ENCODE measurements at places on chromosomes 11 and 22. TPM values are rescaled to one million over a fixed set of nuclear protein-coding genes. Genes with fewer than 3 reads are reported as not detected.

DNA sequence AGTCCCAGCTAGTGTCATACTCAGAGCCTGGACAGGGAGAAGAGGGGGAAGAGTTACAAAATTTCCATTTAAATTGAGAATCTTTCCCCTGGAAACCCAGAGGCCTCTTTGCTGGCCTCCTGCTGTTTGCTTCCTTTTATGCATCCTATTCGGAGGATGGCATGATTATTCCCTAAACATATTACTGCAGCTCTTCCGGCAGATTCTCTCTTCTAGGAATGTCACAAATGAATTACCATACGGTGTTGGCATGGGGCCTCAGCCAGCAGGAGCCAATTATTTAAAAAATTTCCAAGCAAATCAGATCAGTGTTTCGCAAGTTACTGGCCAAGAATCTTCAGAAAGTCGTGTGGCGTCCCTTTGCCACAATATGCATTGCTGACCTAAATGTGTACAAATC lies 326.7 kb upstream of the NCAM1 start:
- no peaks in the 10 kb centered on the region for H3K36me3 ChIP-seq
- H3K27ac ChIP-seq = no peak overlapping the region
- no peaks in the 10 kb centered on the region for H3K4me1 ChIP-seq
- H3K27me3 ChIP-seq = peaks cover 44% of the 10 kb centered on the region

The RASD2 gene
- total RNA-seq = 0.07 TPM

DNA sequence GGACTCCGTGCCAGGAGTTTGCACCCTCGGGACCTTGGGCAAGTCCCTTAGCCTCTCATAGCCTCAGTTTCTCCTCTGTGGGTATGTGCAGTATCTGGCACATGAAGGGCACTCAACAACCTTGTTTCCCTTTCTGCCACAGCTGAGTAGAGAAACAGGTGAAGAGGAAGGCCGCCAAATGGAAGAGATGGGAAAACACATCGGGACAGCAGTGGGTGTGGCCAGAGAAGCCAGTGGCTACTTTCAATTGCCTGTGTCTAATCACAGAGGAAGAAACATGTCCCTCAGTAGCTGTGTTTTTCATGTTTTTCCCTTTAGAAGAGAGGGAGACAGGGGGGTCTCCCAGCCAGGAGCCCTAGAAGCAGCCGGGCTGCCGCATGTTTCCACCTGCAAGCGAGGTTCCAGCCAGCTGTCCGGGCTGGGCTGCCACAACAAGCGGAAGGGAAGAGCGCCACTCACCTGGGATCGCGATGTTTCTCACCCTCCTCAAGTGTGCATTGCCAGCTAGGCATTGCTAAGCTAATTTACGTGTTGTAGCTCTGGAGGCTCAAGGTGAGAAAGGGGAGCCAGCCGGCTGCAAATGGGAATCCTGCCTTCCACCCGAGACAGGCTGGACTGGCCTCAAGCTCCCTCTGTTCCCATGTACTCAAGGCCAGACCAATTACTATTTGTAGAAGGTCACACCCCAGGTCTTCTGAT lies 16.7 kb downstream of the ASPHD2 start:
- H3K36me3 ChIP-seq = no peaks in the 10 kb centered on the region
- H3K27me3 ChIP-seq = no peaks in the 10 kb centered on the region
- no peak overlapping the region for H3K4me3 ChIP-seq
- no peak overlapping the region for H3K27ac ChIP-seq
- H3K4me1 ChIP-seq = peaks cover 2% of the 10 kb centered on the region

- H3K36me3 ChIP-seq = no peaks in the 10 kb centered on the region
- no peak overlapping the region for H3K4me3 ChIP-seq
- H3K27ac ChIP-seq = peak overlapping the region; percentile 10
- peaks cover 56% of the 10 kb centered on the region for H3K4me1 ChIP-seq
Observed at GRCh38 chr11:12215181-12215593, 104.8 kb downstream of the MICAL2 start.

The FUT4 gene
- total RNA-seq = 6.6 TPM

DNA sequence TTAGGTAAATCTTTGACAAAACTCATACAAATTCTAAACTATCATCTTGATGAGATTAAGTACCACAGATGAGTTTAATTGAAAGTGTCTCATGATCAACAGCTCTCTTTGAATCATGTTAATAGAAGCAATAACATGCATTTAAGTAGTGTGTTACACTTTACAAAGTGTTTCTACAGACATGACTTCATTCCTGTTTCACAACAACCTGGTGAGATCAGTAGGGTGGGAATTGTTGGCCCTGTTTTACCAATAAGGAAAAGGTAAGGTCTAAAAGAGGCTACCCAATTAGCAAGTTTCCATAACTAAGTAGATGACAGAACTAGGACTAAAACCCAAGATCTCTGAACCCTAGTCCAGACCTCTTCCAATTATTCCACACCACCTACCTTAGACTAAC lies 12.7 kb upstream of the PRSS23 start:
- H3K27ac ChIP-seq = no peak overlapping the region
- H3K4me1 ChIP-seq = peaks cover 26% of the 10 kb centered on the region

GRCh38 chr11:8613036-8613435 lies 19.0 kb upstream of the STK33 start:
- no peak overlapping the region for H3K4me3 ChIP-seq
- DNase-seq = no peak
- H3K27ac ChIP-seq = no peak overlapping the region

DNA sequence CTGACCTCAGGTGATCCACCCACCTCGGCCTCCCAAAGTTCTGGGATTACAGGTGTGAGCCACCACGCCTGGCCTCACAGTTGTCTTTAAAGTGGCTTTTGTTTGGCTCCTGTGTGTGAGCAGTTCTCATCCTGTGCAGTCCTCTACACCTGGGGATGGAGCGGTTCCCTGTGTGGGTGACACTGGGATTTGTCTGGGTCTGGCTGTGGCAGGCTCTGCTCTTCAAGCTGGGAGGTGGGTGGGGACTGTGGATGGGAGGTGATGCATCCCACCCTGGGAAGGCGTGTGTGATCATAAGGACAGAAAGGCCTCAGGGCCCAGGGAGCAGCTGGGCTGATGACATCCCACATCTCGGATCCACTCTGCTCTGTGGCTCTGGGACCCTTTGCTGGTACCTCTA lies 1266.8 kb downstream of the BRD1 start:
- H3K36me3 ChIP-seq = no peaks in the 10 kb centered on the region
- H3K27me3 ChIP-seq = peaks cover 14% of the 10 kb centered on the region
- DNase-seq = no peak
- H3K4me3 ChIP-seq = no peak overlapping the region
- H3K27ac ChIP-seq = no peak overlapping the region

GRCh38 chr22:48661984-48662383 lies 1165.7 kb downstream of the BRD1 start:
- no peaks in the 10 kb centered on the region for H3K27me3 ChIP-seq
- H3K36me3 ChIP-seq = peaks cover 6% of the 10 kb centered on the region
- H3K4me3 ChIP-seq = no peak overlapping the region
- H3K27ac ChIP-seq = no peak overlapping the region
- DNase-seq = no peak

GRCh38 chr11:10666556-10667520 lies 26.7 kb downstream of the IRAG1 start:
- no peaks in the 10 kb centered on the region for H3K36me3 ChIP-seq
- no peak overlapping the region for H3K27ac ChIP-seq
- no peak overlapping the region for H3K4me3 ChIP-seq
- H3K4me1 ChIP-seq = peaks cover 32% of the 10 kb centered on the region
- H3K27me3 ChIP-seq = no peaks in the 10 kb centered on the region

The IGSF9B gene
- 9.4 TPM for total RNA-seq

- no peak for DNase-seq
- H3K4me3 ChIP-seq = peak within 1 kb of the TSS; percentile 96
- H3K4me1 ChIP-seq = peaks cover 24% of the 10 kb centered on the region
- H3K36me3 ChIP-seq = peaks cover 6% of the 10 kb centered on the region
- peak within 1 kb of the TSS; percentile 96 for H3K27ac ChIP-seq
- no peaks in the 10 kb centered on the region for H3K27me3 ChIP-seq
Observed at GRCh38 chr11:72224564-72225410, at the start of gene INPPL1. Gene INPPL1, plus strand, starts transcription at chr11:72224767. Its CDS starts 218 bp downstream, at chr11:72224985.

The HEPN1 gene
- total RNA-seq = not detected

The OR2D2 gene
- 0.53 TPM for total RNA-seq

GRCh38 chr11:59555601-59556114 lies 44.3 kb downstream of the OR4D9 start:
- peak overlapping the region; percentile 91 for H3K27ac ChIP-seq
- H3K36me3 ChIP-seq = peaks cover 2% of the 10 kb centered on the region
- peaks cover 44% of the 10 kb centered on the region for H3K27me3 ChIP-seq
- peak overlapping the region; percentile 70 for H3K4me3 ChIP-seq
- no peaks in the 10 kb centered on the region for H3K4me1 ChIP-seq

The PRRG4 gene
- 0.75 TPM for total RNA-seq

The TSGA10IP gene
- total RNA-seq = not detected

- H3K27ac ChIP-seq = peak overlapping the region; percentile 21
- H3K27me3 ChIP-seq = peaks cover 7% of the 10 kb centered on the region
- no peak overlapping the region for H3K4me3 ChIP-seq
- peaks cover 15% of the 10 kb centered on the region for H3K4me1 ChIP-seq
- H3K36me3 ChIP-seq = no peaks in the 10 kb centered on the region
Observed at GRCh38 chr11:45468267-45468856, 182.2 kb upstream of the SYT13 start.

DNA sequence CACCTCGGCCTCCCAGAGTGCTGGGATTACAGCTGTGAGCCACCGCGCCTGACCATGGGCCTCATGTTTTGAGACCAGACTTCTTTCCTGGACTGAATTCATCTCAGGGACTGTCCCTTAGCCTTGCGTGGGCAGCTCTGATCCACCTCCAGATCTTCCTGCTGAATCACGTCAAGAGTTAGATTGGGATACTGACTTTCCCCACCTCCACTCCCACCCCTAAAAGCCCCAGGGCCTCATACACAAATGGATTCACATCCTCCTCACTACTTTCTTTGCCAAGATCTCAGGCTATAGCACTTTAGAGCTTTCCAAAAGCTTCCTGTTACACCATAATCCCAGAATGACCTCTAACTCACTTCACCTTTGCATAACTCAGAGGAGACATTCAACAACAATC lies 12.1 kb downstream of the CCDC87 start:
- no peaks in the 10 kb centered on the region for H3K4me1 ChIP-seq
- peaks cover 19% of the 10 kb centered on the region for H3K27me3 ChIP-seq
- no peak overlapping the region for H3K4me3 ChIP-seq
- DNase-seq = no peak
- peaks cover 1% of the 10 kb centered on the region for H3K36me3 ChIP-seq
- H3K27ac ChIP-seq = no peak overlapping the region

DNA sequence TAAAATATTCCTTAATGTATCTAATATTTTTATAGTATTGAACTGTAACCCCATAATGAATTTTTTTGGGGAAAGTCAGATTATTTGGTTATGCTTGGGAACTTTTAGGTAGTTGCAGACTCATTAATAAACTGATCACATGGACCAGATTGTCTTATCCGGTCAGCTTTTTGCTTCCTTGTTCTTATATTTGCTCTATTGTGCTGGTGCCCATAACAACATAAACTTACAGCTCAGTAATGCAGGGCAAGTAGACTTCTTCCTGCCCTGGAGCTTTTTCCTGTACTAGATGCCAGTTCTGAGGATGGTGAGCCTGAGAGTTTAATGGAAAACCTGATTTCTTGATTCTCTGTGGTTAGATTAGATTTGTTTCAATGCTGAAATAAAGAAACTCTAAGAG lies 53.2 kb downstream of the MTMR3 start:
- no peaks in the 10 kb centered on the region for H3K27me3 ChIP-seq
- DNase-seq = no peak
- peaks cover 5% of the 10 kb centered on the region for H3K4me1 ChIP-seq

The MFRP gene
- not detected for total RNA-seq

DNA sequence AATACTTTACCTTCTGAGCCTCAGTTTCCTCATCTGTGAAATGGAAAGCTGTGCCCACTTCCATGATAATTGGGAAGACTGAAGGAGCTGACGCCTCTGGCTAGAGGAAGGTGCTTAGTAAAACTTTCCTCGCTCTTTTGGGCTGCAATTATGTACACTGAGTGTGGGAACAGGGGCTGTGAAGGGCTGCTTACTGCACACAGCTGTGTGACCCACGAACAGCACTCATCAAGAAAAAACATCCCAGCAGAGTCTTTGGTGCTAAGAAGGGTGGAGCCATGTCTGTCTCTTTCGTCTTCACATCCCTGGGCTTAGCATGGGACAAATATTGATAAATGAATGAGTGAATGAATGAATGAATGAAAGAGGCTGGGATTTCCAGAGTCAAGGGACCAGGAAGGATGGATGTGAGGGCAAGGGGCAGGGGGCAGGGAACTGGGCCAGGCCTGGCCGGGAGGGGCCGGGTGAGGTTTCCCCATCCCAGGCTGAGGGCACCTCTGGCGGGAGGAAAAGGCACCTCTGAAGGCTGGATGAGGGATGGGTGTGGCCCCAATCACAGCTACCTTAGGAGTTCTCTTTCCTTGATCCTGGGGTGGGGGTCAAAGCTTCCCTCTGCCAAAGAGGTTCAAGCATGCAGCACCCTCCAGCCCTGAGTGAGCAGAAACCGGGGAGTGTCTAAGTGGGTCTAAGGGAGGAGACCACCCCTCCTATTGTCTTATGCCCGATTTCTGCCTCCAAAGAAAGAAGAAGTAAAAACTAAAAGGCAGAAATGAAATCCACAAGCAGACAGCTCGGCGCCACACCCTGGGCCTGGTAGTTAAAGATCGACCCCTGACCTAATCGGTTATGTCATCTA lies 9.2 kb upstream of the CD5 start:
- DNase-seq = no peak
- no peak overlapping the region for H3K4me3 ChIP-seq

DNA sequence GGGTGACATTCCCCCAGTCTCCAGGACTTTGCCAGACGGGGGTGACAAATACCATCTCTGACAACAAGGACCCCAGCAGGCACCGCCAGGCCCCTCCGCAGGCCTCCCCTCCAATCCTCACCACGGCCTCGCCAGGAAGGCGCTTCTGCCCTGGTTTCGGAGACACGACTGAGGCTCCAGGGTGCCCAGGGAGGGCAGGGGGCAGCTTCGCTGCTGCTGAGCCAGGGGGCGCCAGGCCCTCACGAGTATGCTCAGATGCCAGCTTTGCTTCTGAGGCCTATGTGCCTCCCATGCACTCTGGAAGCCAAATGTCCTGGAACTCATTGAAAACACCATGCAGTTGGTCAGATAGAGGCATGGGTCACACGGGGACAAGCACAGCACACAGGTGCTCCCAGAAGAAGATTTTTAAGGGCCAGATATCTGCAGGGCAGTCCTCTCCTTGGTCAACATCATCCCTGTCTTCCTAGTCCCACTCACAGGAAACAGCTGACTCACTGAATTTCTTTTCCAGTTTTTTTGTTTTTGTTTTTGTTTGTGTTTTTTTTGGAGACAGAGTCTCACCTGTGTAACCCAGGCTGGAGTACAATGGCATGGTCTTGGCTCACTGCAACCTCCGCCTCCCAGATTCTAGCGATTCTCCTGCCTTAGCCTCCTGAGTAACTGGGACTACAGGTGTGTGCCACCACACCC lies 19.9 kb downstream of the BID start:
- H3K4me3 ChIP-seq = no peak overlapping the region
- no peak overlapping the region for H3K27ac ChIP-seq
- no peaks in the 10 kb centered on the region for H3K27me3 ChIP-seq
- H3K4me1 ChIP-seq = no peaks in the 10 kb centered on the region
- DNase-seq = no peak

DNA sequence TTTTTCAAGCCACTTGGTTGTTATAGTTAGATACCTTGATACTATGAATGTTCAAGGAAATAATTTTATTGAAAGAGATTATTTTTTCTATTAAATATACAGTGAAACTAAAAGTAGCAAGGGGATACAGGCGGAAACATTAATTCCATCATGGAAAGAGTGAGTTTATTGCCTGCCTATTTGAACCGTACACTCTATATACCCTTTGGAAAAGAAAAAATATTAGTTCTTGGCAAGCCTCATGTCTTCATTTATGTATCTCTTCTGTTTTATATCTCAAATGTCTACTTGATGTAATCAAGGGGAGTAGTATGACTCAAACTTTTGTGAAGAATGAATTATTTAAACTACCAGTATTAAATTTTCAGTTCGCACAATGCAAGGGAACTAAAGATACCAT lies 54.0 kb downstream of the GAS2 start:
- no peak overlapping the region for H3K4me3 ChIP-seq
- no peak for DNase-seq
- no peaks in the 10 kb centered on the region for H3K4me1 ChIP-seq
- H3K27ac ChIP-seq = no peak overlapping the region

Data from progenitor cell of endocrine pancreas (in vitro differentiated cells).